Hematopoietic multipotent progenitor cell treated with erythropoietin and hydrocortisone succinate and interleukin-3 and kit ligand, for 6 days (in vitro differentiated cells): ENCODE measurements at places on chromosomes 6 and 20.
A peak's percentile ranks its signal among the peaks of the same experiment; 100 is the strongest.

- DNase-seq = no peak
Observed at GRCh38 chr6:118228886-118229285, 319.2 kb upstream of the PLN start.

- no peak for DNase-seq
Observed at GRCh38 chr6:40389254-40389653, 197.9 kb downstream of the LRFN2 start.

- no peak for DNase-seq
Observed at GRCh38 chr20:60904730-60905129, 347.3 kb upstream of the CDH4 start.

GRCh38 chr6:84227044-84227433 lies 404 bp downstream of the CEP162 start:
- peak; percentile 12 for DNase-seq

DNA sequence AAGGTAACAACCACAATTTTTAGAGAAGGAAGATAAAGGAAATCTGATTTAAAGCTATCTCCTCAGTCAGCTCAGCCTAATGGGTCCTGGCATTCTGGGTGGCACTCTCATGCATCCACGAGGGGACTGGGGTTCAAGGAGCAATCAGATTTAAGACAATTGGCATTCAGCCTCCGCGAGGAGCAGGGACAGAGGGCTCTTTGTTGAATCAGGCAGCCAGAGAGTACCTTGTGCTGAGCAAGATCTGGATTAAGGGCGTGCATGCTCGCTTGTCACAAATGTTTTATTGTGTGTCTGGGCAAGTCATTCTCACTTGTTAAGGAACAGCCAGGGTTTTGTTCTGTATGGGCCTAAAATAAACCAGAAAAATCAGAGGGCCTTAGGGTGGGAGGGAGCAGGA lies 475.3 kb upstream of the NRSN1 start:
- no peak for DNase-seq

GRCh38 chr20:54524849-54525248 lies 49.5 kb downstream of the DOK5 start:
- DNase-seq = no peak

- DNase-seq = peak; percentile 33
Observed at GRCh38 chr6:36285187-36285671, 15.4 kb downstream of the PNPLA1 start.

DNA sequence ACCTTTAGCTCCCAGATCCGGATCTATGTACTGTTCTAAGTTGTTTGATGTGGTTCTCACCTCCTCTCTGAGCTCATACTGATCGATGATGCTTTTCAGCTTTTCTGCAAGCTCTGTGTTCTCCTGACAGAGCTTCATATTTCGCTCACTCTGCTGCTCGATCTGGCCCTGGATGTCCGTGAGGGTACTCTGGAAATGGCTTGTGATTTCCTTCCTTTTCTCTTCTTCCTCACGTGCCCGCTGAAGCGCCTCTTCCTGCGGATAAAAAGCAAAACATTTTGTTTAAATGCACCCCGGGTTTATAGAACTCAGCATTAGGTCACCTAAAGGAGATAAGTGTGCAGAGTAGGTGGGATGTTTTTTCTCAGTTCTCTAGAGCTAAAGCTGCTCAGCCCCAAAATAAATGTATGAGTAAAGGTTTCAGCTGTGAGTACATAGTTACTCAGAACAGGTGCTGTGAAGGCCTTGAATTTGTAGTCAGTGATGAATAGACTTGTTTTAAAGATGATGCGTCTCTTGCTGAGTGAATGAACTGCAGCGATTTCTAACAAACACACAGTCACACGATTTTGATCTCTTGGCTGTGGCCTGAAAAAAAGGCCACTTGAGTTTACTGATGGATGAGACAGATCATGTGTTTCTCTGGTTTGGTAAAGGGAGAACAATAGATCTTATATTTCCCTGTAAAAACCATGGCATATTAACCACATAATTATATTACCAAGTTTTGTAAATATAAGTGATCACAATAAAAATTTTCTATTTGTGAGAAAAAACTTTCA lies 29.1 kb downstream of the TXLNB start:
- no peak for DNase-seq

DNA sequence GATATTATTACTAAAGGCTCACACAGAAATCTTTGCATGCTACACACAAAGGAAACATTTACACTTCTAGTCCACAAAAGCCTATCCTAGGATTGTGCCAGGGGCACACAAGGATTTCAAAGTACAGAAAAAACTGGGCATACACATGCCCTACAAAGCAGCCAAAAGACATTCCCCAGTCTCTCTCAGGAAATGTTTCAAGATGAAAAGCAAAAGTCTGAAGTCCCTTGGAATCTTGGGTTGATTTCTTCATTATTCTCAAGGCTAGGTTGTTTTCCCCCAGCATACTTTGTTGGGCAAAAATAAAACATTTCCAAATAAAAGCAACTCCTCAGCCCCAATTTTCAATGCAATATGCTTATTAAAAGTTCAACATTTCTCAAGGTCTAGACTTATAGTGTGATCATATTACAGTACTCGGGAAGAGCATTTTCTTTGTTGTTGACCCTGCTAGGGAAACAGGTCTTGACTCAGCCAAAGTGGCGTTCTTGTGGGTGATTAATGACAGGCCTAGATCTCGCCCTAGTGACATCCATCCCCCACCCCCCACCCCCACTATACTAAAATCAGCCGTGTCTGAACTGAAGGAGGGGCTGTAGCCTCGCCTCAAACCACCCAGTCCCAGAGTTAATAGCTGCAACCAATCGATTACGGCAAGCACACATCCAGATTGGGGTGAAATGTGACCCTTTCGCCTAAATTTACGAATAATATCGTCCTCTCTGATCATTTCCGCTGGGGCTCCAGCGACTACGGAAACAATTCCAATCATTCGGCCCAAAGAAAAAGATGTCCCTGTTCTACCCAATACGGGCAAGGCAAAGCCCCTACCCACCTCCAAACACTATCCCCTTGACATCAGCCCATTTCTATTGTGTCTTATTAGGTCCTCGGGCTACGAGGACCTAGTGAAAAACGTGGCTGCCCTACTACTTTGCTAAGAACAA lies 1.4 kb downstream of the AKIRIN2 start:
- peak; percentile 86 for DNase-seq

DNA sequence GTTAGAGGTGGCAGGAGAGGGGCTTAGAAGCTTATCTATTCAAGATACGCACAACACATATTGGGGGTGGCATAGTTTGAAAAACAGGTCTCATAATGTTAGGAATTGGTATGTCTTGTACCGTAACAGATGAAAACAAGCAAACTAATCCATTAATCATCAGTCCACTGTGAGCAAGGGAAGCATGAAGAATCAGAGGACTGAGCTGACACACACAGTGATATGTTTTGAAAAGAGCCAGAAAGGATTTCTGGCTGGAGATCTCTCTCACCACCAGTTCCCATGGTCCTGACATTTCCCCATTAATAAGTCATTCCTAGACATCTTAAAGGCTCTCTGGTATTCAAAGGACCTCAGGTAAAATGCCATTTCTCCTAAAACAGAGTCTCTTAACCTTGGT lies 158.8 kb upstream of the PHACTR1 start:
- DNase-seq = no peak

GRCh38 chr6:4085332-4085700 lies 6.4 kb upstream of the FAM217A start:
- no peak for DNase-seq

GRCh38 chr6:163501439-163501838 lies 86.9 kb downstream of the QKI start:
- no peak for DNase-seq

GRCh38 chr6:105179244-105180065 lies at the start of gene POPDC3:
TSS of gene POPDC3 (minus strand) at chr6:105180014. CDS start at chr6:105161909, 18,105 bp downstream.
- DNase-seq = peak; percentile 1

- DNase-seq = peak; percentile 72
Observed at GRCh38 chr6:112027942-112028674, 25.8 kb upstream of the CCN6 start.

- DNase-seq = no peak
Observed at GRCh38 chr6:134830194-134830593, 119.7 kb downstream of the ALDH8A1 start.

DNA sequence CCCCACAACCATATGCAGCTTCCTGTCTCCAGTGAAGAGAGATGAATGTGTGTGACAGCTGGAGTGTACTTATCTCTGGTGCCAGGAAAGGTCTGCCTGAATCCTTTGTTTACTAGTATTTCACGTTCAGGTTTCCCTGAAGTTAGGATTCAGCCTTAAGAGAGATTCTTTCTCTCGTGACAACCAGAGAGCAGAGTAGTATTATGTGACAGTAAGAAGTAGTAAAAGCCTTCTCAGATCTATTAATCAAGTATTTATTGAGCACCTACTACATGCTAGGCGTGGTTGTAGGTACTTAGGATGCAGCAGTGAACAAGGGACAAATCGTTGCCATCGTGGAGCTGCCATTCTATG lies 949 bp downstream of the KIFC1 start:
- DNase-seq = no peak

DNA sequence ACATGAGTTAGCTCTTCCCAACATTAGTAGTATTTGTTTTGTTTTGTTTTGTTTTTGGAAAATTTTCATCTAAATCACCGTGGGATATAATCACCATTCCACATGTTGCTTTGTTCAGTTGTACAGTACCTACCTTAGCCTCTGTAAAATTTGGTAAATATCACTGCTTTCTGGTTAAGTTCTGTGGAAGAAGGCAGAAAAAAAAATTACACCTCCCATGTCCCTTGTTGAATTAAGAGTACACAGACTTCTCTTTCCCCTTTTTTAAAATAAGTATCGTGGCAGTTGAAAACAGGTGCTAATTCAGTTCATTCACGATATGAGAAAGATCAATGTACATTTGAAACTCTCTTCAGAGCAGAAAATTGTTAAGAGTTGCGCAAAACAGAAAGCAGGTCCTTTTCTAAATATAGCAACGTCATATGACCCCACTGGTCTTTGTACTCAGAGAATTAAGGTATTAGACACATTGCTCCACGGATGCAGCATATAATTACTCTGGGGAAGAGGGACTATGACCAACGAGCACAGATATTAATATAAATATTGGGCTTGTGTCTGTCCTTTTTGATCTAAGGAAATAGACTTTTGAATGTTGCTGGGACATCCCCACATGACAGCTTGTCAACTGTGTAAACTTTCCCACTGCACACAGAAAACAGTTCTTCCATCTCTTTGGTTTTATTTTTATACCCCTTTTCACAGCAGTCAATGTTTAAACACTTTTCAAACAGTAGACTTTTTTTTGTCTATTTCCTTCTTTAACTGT lies 58.6 kb upstream of the ZNF217 start:
- peak; percentile 64 for DNase-seq

DNA sequence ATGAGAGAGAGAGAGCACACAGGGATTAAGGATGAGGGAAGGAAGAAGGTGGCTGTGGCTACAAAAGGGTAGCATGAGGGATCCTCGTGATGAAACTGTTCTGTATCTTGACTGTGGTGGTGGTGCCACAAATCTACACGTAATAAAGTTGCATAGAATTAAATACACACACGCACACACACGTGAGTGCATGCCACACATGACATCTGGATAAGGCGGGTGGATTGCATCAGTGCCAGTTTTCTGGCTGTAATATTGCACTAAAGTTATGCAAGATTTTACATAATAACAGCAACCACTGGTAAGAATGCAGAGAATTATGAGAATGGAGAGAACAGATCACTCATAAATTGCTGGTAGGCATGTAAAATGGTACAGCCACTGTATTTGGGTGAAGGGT lies 16.9 kb upstream of the STK35 start:
- DNase-seq = peak; percentile 56

DNA sequence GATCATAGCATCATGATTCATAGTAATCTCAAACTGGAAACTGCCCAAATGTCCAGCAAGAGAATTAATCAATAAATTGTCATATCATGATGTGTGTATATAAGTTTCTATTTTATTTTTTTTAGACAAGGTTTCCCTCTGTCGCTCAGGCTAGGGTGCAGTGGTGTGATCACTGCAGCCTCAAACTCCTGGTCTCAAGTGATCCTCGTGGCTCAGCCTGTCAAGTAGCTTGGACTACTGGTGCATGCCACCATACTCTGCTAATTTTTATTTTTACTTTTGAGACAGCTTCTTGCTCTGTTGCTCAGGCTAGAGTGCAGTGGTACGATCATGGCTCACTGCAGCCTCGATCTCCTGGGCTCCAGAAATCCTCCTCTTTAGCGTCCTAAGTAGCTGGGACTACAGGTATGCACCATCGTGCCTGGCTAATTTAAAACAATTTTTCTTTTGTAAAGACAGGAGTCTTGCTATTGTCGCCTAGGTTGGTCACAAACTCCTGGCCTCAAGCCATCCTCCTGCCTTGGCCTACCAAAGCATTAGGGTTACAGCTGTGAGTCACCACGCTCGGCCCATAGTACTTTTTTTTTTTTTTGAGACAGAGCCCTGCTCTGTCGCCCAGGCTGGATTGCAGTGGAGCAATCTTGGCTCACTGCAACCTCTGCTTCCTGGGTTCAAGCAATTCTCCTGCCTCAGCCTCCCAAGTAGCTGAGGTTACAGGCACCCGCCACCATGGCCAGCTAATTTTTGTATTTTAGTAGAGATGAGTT lies 8.7 kb upstream of the ATRN start:
- DNase-seq = no peak

- no peak for DNase-seq
Observed at GRCh38 chr20:10507052-10507451, 71.9 kb downstream of the SLX4IP start.

DNA sequence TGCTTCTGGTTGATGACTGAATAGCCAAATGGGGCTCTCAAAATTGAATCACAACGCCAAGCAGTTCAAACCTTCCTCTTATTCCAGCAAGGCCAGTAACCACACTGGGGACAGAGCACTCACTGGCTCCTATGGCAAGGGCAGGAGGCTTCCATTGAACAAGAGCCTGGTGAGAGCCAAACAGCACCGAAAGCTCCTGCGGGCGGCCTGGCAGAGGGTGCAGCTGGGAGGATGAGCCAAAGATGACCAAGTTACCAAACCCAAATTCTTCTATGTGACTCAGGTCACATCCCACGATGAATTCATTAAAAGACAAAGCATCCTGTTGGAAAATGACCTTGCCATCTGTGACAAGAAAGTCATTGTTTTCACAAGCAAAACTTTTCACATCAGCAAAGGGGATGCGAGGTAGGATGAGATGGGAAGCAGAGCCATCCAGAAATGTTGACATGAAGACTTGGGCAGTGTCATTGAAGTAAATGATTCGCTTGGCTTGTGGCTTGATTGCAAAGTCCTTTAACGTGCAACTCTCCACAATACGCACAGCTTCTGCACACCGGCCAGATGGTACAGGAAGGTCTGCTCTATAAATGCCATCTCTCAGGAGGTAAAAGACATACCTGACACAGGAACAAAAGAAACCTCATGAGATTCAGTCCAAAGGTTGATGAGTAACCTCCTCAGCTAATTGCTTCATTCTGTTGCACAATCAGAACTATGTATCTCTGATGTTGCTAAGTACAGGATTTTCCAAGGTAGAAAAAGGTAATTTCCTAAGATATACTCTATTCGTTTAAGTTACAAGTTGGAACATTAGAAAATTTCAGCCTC lies 36.3 kb downstream of the ROS1 start:
- no peak for DNase-seq

GRCh38 chr6:87093199-87093598 lies 1.7 kb downstream of the CGA start:
- no peak for DNase-seq

- peak; percentile 48 for DNase-seq
Observed at GRCh38 chr6:14743474-14744211, 502.2 kb upstream of the JARID2 start.
